Fibroblast of skin of abdomen (primary cell): ENCODE measurements at places on chromosomes 4 and X.
A peak's percentile ranks its signal among the peaks of the same experiment; 100 is the strongest.

- no peak for DNase-seq
Observed at GRCh38 chr4:53371049-53371448, 5.2 kb upstream of the SCFD2 start.

GRCh38 chr4:168098248-168098717, 5.9 kb downstream of the ANXA10 start:
- peak; percentile 17 for DNase-seq

DNA sequence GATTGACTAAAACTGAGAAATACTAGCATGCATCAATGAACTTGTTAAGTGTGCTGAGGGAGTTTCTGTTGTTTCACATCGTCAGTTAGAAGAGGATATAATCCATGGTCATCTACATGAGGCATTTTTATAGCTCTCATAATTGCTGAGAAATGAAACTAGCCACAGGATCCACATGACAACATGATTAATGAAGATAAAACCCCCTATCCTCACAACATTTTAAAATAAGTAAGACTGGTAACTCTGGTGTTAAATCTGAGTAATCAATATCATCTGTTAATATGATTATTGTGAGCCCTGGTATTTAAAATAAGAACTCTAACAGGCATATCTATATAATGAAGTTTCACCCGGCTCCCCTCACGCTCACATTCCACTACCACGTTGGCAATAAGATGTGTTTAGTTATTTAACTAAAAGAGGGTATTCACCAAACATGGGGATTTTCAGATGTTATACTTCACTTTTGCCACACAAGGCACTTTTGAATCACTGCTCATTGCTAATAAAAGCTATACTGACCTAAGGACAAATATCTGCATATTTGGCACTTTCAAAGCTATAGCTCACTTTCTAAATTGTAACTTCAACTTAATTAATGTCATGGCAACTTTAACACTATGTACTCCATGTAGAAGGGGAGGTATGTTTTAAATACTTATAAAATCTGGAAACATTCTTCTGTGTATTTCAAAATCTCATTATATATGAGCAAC, 6.7 kb downstream of the UNC5C start:
- DNase-seq: no peak

GRCh38 chr4:153523941-153524386, 57.8 kb downstream of the TMEM131L start:
- no peak for DNase-seq

GRCh38 chr4:47830265-47831025, 7.4 kb downstream of the CORIN start:
- DNase-seq: no peak

DNA sequence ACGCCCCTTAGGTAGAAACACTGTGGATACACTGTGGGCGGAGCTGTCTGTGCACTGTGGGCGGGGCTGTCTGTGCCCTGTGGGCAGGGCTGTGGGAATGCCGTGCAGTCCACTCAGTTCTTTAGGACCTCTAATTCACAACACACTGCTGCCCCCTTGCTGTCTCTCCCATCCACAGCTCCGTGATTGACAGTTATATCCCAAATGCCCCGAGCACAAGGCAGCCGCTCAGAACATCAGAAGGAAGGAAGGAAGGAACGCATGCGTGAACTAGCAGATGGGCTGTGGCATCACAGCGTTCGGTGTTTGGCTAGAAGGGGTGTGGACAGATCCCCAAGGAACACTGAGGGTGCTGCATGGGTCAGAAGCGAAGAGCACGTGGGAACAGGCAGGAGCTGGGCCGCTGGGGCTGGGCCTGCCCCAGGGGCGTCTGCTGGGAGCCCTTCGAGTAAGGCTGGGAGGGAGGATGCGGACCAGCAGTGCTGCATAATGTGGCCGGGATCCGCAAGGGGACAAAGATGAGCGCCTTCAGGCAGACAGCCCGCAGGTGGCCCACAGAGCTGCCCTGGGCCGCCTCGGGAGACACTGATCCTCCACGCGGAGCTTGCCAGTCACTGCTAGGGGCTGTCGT, 29.8 kb downstream of the ACOX3 start:
- peak; percentile 65 for DNase-seq

DNA sequence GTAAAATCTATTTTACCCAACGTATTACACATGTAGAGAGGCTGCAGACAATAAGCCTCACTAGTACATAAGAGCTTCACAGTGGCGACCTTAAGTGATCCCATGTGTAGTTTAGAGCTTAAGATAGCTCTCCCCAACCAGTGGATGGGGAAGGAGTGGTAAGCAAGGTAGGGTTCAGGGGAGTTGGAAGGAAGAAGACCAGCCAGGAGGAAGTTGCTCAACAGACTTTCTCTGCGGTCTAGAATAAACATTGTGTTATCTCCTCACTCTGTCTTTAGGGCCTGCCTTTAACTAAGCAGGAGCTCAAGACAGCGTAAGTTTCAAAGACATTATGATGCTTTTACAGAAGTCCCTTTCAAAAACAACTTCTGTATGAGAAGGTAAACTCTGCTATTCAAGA, 16.8 kb downstream of the MEPE start:
- DNase-seq: peak; percentile 12

DNA sequence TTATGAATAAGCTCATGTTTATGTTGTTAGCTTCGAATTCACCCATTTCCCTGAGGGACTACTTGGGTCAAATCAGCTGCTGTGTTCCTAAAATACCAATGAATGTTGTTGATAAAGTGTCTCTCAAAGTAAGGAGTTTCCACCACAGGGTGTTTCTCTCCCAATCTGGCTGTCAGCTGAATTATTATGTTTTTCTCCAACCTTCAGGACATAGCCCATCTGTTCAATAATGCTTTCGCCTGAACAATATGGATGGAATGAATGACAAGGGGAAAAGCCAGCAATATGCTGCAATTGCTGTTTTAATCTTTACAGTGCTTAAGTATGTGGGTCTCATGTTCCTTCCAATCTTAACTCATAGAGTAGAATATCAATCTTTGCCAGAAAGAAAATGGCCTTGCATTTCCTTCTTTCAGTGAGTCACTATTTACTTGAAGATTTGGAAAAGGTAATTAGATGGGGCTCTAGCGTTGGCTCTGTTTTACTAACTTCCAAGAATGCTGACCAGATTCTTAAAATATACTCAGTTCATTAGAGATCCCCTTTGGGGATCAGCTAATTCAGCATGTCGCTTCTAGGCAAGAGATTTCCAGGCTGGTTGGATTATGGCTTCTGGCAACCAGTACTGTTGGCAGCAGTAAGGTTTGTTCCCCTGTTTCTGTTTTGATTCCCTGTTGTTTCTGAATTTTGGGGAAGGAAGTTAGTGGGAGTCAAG, 410.5 kb downstream of the PPP3CA start:
- no peak for DNase-seq

DNA sequence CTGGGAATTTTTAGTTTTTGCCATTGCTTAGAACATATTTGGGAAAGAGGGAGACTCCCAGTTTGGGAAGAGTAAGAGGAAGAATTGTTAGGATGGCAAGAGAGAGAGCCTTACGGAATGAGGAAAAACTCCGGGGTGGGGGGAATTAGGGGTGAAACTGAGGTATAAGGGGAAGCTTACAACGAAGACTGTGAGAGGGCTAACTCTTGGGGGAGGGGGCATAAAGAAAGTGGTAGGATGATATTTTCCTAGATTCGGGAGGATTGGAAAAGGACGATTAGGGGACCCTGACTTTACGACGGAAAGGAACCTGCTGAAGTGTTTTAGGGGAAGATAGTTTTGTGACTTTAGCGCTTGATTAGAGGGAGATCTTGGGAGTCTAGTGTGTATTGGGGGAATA, 86.2 kb upstream of the HPRT1 start:
- no peak for DNase-seq

- DNase-seq: no peak
Observed at GRCh38 chr4:2898001-2898400, 54.4 kb downstream of the ADD1 start.

DNA sequence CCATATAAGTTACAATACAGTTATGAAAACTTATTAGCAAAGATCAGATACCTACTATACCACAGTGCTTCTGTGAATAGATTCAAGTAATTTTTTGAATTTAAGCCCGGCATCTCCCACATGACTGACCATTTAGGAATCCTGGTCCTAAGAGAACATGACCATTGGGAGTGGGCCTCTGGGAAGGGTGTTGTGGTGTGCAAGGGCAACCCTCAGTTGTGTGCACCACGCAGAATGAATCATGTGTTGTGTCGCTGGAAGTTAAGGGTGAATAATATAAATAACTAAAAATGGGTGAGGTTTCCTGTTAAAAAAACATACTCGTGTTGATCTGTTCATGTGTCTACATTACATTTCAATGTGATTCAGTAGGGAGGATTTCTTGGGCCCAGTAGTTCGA, 15.5 kb downstream of the CPE start:
- DNase-seq: peak; percentile 21

GRCh38 chrX:107834275-107835201, 8.9 kb downstream of the MID2 start:
- DNase-seq: no peak

DNA sequence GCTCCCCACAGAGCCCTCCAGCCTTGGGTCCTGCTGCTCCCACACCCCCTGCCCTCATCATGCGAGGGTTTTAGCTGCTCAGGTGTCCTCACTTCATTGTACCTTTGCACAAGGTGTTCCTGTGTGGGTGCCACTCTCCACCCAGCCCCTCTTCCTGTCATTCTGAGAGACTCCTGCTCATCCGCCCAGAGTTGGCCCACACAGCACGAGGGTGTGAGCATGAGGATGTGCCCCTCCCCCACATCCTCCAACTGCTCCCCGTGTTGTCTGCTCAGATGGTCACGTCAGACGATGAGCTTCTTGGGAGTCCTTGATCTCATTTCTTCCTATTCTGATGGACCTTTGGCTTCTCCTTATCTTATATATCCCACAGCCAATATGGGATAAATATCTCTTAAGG, 53.2 kb downstream of the HTT-AS start:
- no peak for DNase-seq

GRCh38 chr4:121112530-121112929, 40.2 kb upstream of the NDNF start:
- DNase-seq: no peak

- peak; percentile 47 for DNase-seq
Observed at GRCh38 chrX:25925946-25926345, 212.2 kb upstream of the MAGEB18 start.

GRCh38 chr4:81914623-81915022, 442.9 kb upstream of the RASGEF1B start:
- DNase-seq: no peak

- DNase-seq: no peak
Observed at GRCh38 chrX:39631276-39632229, 466.2 kb downstream of the BCOR start.

GRCh38 chrX:75278991-75279390, 5.1 kb downstream of the UPRT start:
- DNase-seq: no peak

- DNase-seq: no peak
Observed at GRCh38 chrX:100194082-100194775, 215.8 kb downstream of the PCDH19 start.

DNA sequence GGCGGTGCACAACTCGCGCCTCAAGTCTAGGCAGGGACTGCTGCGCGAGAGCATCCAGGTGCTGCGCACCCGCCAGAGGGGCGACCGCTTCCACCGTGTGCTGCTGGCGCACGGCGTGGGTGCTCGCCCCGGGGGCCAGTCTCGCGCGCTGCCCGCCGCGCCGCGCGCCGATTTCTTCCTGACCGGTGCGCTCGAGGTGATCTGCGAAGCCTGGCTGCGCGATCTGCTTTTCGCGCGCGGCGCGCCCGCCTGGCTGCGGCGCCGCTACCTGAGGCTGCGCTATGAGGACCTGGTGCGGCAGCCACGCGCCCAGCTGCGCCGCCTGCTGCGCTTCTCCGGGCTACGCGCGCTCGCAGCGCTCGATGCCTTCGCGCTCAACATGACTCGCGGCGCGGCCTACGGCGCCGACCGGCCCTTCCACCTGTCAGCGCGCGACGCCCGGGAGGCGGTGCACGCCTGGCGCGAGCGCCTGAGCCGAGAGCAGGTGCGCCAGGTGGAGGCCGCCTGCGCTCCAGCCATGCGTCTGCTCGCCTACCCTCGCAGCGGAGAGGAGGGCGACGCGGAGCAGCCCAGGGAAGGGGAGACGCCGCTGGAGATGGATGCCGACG, 1.3 kb downstream of the CHST7 start:
- DNase-seq: no peak

GRCh38 chrX:22063284-22063683, 31.2 kb downstream of the PHEX start:
- no peak for DNase-seq

DNA sequence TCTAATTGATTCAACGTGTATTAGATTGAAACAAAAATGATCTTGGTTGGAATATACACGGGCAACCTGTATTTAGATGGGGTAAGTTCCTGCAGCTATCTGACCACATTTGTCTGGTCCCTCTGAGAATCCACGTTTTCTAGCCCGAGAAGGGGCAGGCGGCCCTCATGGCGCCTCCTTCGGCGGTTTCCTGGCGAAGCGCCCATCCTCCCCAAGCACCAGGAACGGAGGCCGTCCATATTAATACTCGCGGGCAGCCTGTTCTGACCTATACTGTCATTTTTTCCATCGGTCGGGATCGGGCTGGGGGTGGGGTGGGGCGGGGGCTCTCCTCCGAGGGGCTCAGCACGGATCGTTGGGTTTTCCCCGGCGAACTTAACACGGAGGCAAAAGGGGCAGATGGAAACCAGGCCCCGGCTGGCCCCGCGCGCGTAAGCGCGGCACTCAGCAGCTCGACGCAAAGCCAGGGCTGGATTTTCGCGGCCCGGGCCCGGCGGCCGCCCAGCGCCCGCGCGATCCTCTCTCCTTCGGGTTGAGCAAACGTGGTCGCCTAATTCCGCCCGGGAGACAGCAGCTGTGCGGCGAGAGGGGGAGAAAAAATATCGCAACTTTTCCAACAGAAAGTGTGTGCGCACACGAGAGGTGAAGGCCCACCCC, 77.2 kb upstream of the BCOR start:
- peak; percentile 54 for DNase-seq

- no peak for DNase-seq
Observed at GRCh38 chrX:39958850-39959249, 138.9 kb downstream of the BCOR start.

DNA sequence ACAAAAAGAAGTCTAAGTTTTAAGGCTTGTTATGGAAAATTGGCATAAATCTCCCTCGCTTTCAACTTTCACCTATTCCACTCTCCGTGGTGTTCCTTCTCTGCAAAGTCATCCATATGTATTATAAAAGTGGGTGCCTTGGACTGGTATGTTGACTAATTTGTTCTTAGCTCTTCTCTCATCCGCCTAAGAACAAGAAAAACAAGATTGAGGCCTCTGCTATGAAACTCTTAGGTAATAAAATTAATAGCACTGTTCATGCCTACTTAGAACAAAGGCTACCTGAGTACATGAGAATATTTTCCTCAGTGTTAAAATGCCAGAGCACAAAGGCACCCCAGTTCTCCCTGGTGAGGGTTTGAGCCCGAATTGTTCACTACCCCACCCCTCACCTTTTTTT, 1.3 kb downstream of the CNGA1 start:
- no peak for DNase-seq

- DNase-seq: peak; percentile 0
Observed at GRCh38 chrX:39309721-39310152, 508.5 kb downstream of the MID1IP1 start.

- peak; percentile 88 for DNase-seq
Observed at GRCh38 chr4:40579983-40580382, 49.7 kb downstream of the RBM47 start.

- DNase-seq: no peak
Observed at GRCh38 chrX:28170713-28171112, 189.5 kb upstream of the DCAF8L1 start.

- no peak for DNase-seq
Observed at GRCh38 chrX:20459410-20460350, 193.0 kb upstream of the RPS6KA3 start.
